ENCODE measurements at places on chromosomes 6 and 20.
A peak's percentile ranks its signal among the peaks of the same experiment; 100 is the strongest.

- DNase-seq = peak; percentile 11
Observed at GRCh38 chr6:89597988-89598387, 40.6 kb downstream of the LYRM2 start.

DNA sequence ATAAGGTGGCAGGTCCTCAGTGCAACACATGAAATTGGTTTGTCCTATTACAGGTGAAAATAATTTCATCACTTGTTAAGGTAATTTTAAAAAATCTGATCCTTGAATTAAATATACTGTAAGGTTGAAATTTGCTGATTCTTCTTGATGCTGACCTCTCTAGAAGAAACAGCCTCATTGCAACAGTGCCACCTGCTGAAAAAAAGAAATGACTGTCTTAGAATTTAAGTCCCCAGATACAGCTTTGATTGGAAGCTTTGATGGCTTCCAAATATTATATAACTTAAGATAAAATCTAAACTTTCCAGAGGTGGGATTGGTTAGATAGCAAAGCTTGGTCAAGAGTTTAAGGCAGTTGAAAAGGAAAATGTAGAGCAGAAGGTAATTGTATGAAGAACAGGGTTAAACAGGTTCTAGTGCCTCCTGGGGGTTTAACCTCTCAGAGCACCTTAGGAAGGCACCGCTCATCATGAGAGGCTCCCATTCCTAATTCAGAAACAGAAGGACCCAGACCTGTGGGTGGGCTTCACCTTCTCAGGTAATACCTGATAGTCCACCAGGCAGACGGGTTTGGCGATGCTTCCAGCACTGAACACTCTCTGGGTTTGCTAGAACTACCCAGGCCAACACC is 401.0 kb downstream of the PAX1 start:
- peak; percentile 28 for DNase-seq

GRCh38 chr6:111558690-111559187 is 46.9 kb downstream of the TRAF3IP2 start:
- no peak for DNase-seq

- DNase-seq = no peak
Observed at GRCh38 chr20:8780915-8781314, 288.0 kb upstream of the PLCB4 start.

DNA sequence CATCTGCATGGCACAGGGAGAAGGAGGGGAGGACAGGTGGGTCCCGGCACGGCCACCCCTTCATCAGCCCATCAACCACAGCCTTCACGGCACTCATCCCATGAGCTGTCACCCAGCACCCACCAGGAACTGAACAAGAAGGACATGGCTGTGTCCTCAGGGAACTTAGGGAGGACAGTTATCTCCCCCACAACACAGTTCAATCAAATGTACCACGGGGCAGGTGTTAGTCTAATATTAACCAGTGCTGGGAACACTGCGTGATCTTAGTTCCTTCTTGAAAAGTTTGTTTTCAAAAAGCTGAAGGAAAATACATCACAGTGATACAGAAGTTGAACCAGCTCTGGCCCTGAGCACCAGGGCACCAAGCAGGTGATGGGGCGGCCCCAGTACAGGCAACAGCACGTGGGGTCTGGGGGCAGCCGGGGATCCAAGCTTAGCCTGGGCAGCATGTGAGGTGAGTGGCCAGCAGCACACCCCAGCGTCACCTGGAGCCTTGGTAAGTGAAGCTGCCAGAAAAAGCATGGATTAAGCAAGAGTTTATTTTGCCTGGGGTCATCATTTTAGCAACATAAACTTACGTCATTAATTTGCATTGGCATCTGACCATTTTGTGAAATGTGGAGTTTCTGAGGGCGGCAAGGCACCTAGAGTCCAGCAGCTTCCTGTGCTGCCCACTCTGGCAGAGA is 35.5 kb upstream of the AFDN start:
- DNase-seq = no peak

- peak; percentile 57 for DNase-seq
Observed at GRCh38 chr6:7542874-7543624, 1.6 kb downstream of the DSP start.

GRCh38 chr6:78832091-78832808 is 35.1 kb upstream of the IRAK1BP1 start:
- no peak for DNase-seq

- DNase-seq = no peak
Observed at GRCh38 chr20:53631909-53632662, 38.4 kb upstream of the ZNF217 start.

DNA sequence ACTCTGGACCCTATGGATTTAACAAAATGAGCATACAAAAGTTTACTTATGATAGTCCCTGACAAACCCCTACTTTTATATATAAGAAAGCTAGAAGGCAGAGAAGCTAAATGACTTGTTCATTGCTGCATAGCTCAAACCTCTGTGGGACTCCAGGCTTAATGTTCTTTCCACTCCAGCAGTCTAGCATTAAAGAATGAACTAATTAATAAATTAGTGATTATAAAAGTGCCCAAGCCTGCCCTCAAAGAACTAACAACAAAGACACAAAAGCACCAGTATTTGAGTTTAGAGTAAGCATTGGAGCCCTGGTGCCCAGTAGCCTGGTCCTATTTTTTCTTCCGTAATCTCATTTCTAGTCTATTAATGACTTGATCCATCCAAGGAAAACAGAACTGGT is 59.9 kb downstream of the LAMA4 start:
- DNase-seq = no peak

GRCh38 chr20:32155017-32155981 is 45.8 kb downstream of the TM9SF4 start:
- peak; percentile 33 for DNase-seq

DNA sequence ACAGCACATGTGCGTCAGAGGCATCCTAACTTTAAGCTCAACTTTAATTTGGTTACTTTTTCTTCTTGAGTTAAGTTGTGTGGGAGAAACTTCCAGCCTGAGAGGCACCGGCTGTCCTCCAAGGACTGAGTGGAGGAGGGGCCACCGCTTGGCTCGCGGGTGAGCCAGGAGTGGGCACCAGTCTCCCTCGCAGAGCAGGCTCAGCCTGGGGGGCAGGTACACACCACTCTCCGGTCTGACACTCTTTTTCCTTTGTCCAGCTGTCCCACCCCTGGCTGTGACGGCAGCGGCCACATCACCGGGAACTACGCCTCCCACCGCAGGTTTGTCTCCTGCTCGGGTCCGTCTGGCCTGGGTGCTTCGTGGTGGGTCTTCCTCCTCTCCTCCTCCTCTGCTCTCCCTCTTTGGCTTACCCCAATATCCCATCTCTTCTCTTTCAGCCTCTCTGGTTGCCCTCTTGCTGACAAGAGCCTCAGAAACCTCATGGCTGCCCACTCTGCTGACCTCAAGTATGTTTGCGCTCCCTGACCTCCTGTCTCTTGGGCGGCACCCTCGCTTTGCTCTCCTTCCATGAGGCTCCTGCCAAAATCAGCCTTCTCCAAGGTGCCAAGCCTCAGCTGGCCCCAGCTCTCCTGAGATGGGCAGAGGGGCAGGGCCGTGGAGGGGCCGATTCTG is 32.6 kb upstream of the PCMTD2 start:
- DNase-seq = no peak

GRCh38 chr6:142612956-142613355 is 311.1 kb downstream of the ADGRG6 start:
- DNase-seq = no peak

DNA sequence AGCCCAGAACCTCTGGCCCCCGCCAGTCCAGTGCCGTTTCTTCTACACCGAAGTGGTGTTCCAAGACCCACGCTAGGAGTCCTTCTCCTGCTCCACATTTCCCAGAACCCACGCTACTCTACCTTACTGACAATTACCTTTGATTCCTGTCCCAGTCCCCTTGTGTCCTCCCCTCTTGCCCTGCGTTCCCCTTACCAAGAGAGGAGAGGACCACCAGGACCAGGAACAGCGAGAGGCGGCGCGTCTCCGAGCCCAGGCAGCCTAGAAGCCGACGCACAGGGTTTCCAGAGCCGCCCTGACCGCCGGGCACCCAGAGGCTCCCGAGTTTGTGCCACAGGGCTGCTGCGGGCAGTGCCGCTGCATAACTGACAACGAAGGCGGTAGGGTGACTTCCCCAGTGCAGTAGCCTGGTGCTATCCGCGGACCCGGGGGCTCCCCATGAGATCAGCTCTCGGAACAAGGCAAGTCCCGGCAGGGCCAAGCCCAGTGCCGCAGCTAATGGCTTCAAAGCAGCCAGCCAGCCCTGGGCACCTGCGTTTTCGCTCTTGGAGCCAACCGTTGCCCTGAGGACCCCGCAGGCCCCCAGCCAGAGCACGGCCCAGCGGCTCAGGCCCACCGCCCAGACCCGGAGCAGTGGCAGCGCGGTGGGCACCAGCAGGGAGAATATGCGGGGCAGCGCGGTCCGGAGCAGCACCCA is 512 bp downstream of the TAP1 start:
- peak; percentile 80 for DNase-seq

DNA sequence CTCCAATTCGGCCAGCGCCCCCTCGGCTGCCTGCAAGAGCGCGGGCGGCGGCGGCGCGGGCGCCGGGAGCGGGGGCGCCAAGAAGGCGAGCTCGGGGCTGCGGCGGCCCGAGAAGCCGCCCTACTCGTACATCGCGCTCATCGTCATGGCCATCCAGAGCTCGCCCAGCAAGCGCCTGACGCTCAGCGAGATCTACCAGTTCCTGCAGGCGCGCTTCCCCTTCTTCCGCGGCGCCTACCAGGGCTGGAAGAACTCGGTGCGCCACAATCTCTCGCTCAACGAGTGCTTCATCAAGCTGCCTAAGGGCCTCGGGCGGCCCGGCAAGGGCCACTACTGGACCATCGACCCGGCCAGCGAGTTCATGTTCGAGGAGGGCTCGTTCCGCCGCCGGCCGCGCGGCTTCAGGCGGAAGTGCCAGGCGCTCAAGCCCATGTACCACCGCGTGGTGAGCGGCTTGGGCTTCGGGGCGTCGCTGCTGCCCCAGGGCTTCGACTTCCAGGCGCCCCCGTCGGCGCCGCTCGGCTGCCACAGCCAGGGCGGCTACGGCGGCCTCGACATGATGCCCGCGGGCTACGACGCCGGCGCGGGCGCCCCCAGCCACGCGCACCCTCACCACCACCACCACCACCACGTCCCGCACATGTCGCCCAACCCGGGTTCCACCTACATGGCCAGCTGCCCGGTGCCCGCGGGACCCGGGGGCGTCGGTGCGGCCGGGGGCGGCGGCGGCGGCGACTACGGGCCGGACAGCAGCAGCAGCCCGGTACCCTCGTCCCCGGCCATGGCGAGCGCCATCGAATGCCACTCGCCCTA is 963 bp downstream of the FOXF2 start:
- DNase-seq = peak; percentile 80

GRCh38 chr20:59697068-59697467 is 92.7 kb downstream of the PHACTR3 start:
- no peak for DNase-seq

DNA sequence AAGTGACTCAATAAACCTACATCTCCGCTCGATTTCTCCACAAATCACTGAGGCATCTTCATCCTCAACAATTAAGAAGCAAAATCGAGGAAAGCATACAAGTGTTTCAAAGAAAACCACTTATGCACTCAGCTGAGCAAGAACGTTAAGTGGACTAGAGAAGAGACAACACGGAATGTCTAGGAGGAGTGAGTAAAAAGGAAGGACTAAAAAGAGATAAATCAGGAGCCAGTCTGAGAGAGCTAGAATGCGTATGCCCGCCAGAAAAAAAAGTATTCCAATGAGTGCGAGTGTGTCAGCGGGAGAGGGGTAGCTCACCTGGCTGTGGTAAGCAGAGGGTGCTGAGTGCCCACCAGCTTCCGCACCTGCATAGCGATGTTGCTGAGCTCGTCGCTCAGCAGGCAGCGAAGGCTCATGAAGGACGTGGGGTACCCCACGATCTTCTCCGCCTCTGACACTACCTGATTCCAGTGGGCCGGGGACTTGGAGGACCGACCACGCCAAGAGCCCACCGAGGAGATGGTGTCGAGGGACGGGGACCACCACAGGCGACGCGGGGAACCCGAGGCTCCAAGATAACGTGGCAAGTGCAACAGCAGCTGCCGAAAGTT is 587 bp downstream of the PDSS2 start:
- DNase-seq = no peak

- no peak for DNase-seq
Observed at GRCh38 chr20:416950-417800, 9.1 kb downstream of the RBCK1 start.

- DNase-seq = no peak
Observed at GRCh38 chr20:7916648-7917047, 23.6 kb downstream of the HAO1 start.

DNA sequence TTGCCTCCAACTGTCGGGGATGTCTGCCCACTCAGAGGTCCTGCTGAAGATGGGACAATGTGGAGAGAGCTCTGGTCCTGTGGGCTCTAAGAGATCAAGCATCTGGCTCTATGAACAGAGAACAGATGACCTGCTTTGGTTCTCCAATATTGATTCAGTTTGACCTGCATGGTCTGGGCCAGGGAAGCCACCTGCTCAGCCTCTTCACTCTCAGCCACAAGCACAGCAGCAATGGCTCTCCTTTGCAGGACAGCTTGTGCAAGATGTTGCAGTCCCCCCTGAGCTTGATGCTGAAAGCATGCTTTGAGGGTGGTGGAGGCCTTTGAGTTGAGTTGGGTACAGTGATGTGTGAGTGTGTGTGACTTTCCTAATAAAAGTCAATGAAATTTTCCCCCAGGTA is 18.6 kb upstream of the MCM3 start:
- no peak for DNase-seq

- DNase-seq = peak; percentile 52
Observed at GRCh38 chr20:25579081-25579770, 6.1 kb downstream of the NINL start.

GRCh38 chr20:20343932-20344331 is 24.0 kb upstream of the INSM1 start:
- no peak for DNase-seq

- DNase-seq = no peak
Observed at GRCh38 chr6:41286544-41287346, at the start of gene TREM1. Gene TREM1 (minus strand): TSS chr6:41286682. CDS start chr6:41286655, 27 bp downstream.

Measured in retina (tissue), 1 donor.